8988T (cell line): ENCODE measurements at places on chromosomes 7 and 10.

DNA sequence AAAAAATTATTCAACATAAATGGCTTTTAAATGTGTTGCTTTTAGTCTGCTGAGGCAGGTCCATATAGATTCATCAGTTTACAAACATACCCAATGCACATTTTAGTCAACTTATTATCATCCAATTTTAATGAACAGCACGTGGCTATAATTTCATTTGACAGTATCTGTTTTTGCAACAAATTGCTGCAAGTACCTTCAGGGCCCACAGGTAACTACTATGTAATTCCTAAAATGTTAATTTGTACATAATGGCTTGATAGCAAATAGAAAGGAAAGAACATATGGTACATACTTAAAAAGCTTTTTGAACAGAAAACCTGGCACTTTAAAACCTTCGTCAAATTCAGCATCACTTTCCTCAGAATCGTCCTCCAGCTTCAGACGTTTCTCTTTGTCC is 33.3 kb downstream of the ERCC6 start:
- DNase-seq = no peak

DNA sequence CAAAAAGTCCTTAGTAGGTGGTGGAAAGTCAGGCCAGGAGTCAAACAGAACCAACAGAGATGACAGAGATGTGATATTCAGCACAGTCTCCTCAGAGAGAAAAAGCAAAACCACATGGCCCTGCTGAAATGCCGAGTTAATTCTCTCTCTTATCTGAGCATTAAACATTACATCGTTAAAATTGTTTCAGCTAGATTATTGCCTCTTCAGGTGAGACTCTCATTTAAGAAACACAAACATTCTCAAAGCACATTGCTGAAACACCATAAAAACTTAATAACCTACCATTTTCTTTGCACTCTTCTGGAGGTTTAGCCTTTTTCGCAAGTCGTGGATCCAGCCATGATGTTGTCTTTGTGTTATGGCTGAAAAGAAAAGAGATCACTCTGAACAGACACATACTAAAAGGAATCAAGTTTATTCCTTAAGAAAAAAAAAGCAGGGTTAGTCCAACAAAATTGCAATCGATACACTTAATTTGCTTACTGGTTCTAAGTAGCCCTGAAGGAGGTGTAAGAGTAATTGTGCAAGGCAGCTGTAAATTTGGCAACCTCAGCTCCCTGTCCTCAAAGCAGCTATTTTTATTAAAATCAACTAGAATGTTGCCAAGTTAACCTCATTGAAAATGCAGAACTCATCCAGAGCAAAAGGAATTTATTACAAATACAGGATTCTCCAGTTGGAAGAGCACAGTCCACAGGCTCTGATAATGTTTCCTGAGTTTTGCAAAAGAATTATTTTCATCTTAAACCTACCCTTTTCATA is 691.1 kb downstream of the PHTF2 start:
- DNase-seq = no peak

GRCh38 chr10:48885376-48885775 is 54.3 kb downstream of the LRRC18 start:
- peak; percentile 64 for DNase-seq

- peak; percentile 14 for DNase-seq
These were observed 59.5 kb upstream of the PRPS1L1 start for GRCh38 chr7:18087026-18087686.

DNA sequence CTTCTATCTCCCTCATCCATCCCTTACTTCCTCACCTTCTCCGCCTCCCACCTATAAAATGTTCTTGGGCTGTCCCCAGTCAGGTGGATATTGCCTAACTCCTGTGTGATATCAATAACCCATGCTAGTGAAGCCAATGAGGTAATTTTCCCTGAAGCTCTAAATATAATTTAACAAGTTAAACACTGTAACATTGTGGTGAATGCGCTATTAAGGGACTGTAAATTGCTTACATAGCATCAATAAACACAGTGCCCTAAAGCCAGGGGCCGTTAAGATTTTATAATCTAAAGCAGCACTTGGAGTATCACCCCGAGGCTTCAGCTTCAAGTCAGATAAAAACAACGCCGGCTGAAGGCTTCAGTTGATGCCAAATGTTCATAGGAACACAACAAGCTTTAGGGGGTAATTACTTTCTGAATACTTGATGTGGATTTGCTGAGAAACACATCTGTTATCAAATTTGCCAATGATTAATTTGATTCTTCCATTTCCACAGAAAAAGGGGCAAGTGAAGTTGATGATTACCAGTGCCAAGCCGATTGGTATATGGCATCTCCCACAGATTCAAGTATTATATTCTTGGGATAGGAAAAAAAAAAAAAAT is 138.4 kb downstream of the CREB5 start:
- no peak for DNase-seq

- DNase-seq = no peak
These were observed 32.1 kb downstream of the NRF1 start for GRCh38 chr7:129643550-129644170.

DNA sequence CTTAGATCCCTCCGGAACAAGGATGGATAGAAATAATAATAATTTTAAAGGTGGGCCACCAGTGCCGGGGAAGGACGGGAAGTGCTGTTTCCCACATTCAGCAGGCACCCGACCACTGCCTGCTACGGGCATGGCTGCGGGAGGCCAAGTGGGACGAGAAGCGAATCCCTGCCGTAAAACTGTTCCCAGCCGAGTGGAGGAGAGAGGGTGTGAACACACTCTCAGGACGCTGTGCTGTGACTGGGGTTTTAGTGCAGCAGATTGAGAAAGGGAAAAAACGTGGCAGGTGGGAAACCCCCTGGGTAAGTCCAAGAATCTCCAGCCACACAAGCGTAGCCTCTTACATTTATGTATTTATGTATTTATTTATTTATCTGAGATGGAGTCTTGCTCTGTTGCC is 158.8 kb downstream of the DNAJB6 start:
- DNase-seq = no peak

DNA sequence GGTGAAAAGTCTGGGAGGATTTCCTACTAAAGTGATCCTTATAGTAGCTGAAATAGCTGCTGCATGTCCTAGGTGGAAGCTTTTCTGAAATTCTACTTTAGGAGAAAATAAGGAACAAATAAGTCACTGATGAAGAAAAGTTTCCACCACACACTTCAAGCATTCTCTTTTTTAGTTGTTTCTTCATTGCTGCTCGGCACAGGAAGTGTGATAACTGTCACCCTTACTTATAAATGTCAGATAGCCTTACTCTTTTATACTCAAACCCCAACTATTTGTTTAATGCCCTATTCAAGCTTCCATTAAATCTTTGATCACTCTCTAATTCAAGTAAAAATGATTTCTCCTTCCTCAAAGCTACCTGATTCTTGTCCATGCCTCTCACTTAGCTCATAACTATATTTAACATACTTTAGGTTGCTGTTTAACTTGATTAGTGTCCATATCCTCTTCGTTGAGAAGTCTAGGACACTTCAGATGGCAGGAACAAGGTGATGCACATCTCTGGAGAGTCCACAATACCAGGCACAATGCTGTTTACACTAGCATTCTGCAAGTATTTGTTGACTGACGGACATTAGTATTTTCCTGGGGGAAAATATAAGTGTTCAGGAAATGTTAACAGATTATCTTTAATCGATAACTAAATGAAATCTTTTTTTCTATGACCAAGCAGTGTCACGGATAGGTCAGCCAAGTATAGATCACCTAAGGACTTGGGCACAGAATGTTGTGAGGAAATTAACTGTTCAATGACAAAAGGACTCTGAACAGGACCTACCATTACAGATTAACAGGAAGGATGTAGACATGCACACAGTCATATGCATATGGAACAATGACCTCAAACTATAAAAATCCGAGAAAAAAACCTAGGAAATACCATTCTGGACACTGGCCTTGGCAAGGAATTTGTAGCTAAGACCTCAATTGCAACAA is 67.4 kb downstream of the ZNF438 start:
- DNase-seq = no peak

DNA sequence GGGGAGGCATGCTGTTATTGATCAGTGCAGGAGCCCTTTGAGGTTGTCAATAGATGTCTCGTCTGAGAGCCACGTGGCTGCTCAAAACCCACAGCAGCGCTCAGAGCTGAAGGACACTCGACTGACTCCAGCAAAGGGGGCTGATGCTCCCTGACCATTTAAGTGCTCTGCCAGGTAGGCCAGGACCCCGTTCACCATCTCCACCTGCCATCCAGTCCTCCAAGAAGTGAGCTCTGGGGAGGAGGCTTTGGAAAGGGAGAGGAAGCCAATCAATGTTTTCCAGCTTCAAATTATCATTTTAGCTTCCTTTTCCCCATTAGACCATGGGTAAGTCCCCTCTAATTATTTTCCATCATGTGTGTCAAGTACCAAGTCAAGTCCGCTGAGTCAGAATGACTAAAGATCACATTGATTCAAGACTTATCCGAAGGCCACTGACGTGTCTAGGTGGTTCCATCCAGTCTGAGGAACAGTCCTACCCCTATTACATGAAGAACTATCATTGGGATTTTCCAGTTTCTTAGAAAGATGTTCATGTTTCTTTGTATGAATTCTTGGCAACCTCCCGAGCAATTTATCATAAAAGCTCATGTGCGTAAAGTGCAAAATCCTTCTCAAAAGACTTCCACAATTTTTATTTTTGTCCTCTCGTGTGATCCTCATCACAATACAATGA is 302.6 kb upstream of the LYZL1 start:
- DNase-seq = no peak

DNA sequence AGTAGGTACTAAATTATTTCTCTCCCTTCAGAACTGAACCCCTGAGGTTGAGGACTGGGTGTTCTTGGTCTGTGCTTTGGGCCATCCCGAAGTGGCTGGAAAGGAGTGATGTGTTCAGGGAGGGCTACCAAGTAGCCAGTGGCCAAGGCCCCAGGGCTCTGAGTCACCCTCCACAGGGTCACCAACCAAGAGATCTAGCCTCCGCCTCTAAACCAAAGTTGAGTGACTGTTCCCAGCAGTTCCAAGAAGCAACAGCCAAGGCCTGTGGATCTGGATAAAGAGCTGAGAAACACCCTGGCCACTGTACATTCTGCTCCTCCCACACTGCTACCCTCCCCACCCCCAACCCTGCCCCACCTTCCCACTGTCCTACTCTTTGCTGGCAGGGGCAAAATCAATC is 35.5 kb upstream of the KCNMA1 start:
- DNase-seq = no peak

DNA sequence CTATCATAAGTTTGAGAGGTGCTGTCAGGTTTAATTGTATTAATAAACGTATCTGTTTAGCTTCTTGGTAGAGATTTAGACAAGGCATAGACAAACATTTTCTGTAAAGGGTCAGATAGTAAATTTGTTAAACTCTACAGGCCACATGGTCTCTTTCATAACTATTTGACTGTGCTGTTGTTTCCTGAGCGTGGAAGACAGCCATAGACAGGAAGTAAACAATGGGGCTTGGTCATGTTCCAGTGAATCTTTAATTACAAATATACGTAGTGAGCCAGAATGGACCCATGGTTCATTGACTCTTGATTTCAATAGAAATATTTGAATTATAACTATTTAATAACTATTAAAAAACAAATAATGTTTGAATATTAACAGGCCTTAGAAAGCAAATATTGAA is 451.1 kb downstream of the SH2D4B start:
- no peak for DNase-seq

GRCh38 chr7:29149036-29149435 is 2.7 kb upstream of the CPVL start:
- no peak for DNase-seq

GRCh38 chr7:16822029-16822428 is 17.2 kb upstream of the AGR2 start:
- no peak for DNase-seq

DNA sequence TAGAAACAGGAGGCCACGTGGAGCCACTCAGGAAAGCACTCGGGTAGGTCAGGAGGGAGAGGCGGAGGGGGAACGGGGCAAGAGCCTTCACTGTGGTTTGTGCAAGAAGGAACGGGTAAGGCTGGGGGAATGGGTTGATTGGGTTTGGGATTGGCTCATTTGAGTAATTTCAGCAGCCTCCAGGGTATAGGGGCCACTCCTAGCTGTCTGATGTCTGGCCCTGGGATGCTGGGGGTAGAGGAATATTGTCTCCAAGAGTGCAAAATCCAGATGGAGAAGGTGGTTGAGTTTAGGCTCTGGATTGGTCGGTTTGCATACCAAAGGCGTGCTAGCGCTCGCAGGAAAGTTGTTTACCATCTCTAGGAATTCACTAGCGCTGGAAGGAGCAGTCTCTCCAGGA is 47.2 kb downstream of the MYL10 start:
- DNase-seq = no peak

GRCh38 chr7:158421361-158421760 is 166.3 kb downstream of the PTPRN2 start:
- no peak for DNase-seq

DNA sequence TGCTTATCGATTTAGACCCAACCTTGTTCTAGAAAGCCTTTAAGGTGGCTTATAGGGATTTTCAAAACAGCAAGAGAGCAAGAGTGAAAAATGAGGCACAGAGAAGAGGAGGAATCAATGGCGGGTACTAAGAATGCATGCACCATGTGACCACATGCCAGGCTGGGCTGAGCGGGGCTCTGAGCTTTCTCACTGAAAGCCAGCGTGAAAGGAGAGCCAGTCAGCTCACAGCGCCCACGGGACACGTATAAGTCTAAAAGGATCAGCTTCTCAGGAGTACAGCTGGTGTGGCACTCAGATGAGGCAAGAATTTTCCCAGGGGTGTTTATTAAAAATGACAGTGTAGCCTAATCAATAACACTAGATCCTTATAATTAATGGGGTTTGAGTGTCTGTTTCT is 114.3 kb downstream of the SLIT1 start:
- no peak for DNase-seq

DNA sequence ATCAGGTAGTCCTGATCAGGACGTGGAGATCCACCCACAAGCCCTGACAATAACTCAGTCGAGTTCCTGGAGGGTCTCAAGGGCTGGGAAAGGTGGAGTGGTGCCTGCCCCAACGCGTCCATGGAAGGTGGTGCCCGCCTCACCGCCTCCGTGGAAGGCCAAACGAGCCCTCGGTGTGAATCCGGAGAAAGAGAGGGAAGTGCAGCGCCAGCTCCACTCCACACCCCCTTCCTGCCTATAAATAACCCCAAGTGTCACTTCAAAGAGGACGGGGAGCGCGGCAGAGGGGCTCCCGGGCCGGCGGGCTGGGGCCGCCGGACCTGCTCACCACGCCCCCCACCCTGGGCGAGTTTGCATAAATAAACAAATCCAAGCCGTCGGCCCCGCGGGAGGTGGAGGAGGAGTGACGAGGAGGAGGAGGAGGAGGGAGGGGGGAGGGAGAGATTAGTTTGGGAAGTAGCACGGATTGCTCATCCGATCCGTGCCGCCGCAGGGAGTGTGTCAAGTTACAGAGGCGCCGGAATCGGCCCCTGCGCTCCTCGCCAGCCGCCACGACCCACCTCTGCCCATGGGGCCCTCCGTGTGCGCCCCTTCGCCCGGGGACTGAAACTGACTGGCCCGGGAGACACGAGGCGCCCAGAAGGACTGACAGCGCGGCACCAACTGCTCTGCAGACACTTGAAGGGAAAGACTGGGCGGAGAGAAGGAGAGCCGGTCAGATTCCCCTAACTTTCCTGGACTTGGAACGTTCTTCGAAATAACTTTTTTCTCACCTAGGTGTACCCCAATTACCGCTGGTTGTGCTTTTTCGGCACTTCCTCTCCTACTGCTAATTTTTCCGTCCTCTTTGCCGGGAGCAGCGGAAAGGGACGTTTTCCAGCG is at the start of gene COL13A1:
TSS of gene COL13A1 (plus strand) at position 473 of the 882 bp plus-strand sequence. CDS start 518 bp downstream, outside the sequence.
- peak; percentile 71 for DNase-seq

GRCh38 chr10:3935141-3935540 is 150.1 kb upstream of the KLF6 start:
- no peak for DNase-seq

GRCh38 chr10:70782086-70782745 is 3.0 kb downstream of the TBATA start:
- no peak for DNase-seq

- no peak for DNase-seq
These were observed 30.6 kb downstream of the FHIP2A start for GRCh38 chr10:114852197-114852596.

- DNase-seq = peak; percentile 83
These were observed 34.4 kb upstream of the SLF2 start for GRCh38 chr10:100878291-100878910.
